MV-4-11 (cell line): ENCODE measurements at places on chromosomes 7 and 10.
A peak's percentile ranks its signal among the peaks of the same experiment; 100 is the strongest.

- no peak for DNase-seq
Measured at GRCh38 chr7:108004220-108005142, 1.5 kb upstream of the LAMB1 start.

DNA sequence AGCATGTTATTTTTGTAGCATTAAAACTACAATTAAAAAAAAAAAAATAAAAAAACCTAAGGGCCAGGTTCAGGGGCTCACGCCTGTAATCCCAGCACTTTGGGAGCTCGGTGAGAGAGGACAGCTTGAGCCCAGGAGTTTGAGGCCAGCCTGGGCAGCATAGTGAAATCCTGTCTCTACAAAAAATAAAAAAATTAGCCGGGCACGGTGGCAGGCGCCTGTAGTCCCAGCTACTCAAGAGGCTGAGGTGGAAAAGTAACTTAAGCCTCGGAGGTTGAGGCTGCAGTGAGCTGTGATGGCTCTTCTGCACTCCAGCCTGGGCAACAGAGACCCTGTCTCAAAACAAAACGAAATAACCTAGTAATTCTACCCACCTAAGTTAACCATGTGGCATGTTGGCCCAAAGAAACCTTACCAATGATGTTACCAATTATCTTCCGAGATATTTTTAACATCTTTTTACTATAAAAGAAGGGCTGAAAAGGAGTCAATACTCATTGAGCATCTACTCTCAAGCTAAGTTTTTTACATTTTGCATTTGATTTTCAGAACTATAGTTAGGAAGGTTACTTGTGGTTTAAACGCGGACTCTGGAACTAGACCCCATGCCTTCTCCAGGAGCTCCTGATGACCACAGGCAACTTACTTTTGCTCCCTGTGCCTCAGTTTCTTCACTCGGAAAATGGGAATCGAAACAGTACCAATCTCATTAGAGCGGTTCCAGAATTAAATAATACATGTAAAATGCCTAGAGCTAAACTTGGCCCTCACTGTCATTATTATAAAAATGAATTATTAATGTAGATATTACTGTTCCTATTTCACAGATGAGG, 1.4 kb downstream of the ITGB1 start:
- DNase-seq, result no peak

- DNase-seq, result peak; percentile 33
Measured at GRCh38 chr10:122186816-122187810, 84.0 kb upstream of the BTBD16 start.

DNA sequence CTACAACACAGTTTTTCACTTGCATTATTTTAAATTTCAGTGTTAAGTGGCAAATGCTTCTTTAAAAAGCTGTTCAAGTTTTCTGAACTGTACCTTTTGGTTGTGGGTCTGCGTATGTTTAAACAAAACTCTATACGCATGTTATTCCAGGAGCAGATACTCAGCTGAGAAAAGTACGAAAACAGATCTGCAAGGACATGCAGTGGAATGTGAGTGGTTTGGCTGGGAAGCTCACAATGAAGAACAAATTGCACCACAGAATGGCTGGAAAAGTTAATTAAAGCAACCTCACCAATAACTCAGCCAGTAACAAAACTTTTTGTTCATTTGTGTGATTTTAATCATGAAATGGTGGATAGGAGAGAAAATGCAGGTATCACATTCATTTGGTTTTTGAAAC, 17.6 kb downstream of the GLI3 start:
- DNase-seq, result no peak

DNA sequence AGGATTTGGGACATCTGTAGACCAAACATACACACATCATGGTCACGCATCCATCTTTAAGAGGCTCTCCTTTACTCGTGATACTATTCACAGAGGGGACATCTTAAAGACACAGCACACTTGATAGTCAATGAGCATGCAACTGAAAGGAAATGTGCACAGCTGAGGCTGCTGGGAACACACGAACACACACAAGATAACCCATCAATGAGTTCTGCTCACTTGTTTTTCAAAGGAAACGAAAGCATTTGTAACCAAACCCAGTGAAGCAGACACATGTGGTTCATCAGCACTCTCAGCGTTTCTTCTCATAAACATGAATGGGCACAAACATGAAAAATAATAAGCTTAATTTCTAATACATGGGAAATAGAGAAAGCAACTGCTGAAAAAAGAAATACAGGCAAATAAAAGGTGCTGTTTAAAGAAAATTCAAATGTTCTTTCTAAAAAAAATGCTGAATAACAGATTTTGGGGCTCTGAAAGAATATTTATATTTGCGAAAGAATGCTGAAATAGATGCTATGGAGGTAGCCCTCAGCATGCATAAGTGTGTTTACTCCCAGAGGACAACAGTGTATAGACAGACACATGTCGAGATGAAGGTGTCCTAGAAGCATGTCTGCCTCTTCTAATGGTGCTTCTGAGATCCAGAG, 59.7 kb upstream of the LAMB4 start:
- no peak for DNase-seq

DNA sequence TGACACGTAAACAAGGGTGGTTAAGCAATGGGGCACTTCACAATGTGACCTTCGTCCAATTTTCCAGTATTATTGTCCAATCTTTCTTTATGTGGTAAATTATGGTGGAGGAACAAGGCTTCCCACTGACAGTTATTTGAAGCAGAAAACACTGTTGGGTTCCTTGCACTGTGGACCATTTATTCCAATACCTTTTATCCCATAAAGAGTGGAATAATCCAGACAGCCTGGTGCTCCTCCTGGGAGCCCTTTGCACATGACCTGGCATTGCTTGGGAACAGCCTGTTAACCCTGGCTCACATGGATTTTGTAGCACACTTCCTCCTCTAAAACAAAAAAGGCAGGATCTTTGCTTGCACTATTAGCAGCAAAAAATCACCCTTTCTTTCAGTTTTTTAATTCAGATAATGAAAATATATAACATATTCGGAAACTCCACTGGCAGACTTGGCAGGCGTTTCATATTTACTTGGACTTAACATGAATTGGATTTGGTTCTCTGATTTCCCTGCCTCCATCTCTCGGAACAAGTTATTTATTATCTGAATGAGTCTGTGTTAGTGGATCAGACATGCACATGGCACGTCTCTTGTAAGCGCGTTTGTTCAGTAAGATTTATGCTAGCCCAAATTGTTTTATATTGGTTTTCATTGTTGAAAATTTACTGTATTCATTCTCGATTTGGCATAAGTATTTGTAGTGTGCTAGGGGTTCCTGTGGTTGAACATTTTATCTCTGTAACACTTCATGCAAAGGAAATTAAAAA, 59.3 kb downstream of the BMPER start:
- no peak for DNase-seq

DNA sequence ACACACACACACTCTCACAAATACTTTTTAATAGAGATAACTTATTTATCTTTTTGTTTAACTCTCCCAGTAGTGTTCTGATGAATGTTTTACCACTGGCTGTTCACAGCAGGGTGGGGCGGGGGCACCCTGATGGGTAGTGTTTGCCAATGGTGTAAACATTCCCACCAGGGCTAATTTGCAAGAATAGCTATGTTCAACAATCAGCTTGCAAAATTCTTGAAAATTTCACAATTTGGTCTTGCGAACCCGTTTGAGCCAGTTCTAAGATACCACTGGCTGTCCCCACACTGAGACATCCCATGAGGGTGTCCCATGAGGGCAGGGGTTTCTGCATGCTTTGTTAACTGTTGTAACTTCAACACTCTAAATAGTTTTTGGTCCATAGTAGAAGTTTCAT, 348.5 kb downstream of the CXCL12 start:
- DNase-seq, result no peak
